Cortex of kidney (tissue), 1 donor: ENCODE measurements at places on chromosomes 3 and 15.

GRCh38 chr15:25795712-25796111 is 67.4 kb downstream of the ATP10A start:
- DNase-seq: no peak

- DNase-seq: no peak
Measured at GRCh38 chr15:66943456-66944095, 121.8 kb upstream of the SMAD3 start.

GRCh38 chr15:40034186-40034946 is 4.6 kb downstream of the SRP14 start:
- no peak for DNase-seq

DNA sequence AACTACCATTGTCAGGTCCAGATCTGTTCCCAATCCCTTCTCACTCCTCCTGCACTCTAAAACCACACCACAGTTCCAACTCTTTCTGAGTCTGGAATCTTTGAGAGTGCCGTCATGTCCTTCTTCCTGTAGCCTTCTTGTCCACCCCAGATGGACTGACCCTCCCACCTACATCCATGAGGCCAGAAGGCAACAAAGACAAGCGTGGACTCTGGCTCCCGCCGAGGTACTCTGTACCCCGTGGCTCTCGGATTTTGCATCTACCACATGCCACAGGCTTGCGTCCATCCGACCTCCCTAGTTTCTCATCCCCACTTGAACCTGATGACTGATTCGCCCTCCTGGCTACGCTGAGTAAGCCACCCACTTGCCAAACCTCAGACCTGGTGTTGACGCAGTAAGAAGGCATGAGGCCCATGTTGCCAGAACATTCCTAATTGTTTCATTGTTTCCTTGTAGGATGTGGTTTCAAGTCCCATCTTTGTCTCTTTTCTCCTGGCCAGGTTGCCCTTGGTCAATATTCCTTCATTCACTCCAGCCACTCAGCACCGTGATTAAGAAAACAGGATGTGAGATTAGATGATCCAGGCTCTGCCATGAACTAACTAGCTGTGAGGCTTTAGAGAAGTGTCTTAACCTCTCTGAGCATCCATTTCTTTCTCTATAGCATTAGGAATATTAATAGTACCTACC is 1.1 kb upstream of the ZBTB38 start:
- DNase-seq: no peak

GRCh38 chr3:50982540-50983325 is 308.0 kb downstream of the DOCK3 start:
- no peak for DNase-seq

DNA sequence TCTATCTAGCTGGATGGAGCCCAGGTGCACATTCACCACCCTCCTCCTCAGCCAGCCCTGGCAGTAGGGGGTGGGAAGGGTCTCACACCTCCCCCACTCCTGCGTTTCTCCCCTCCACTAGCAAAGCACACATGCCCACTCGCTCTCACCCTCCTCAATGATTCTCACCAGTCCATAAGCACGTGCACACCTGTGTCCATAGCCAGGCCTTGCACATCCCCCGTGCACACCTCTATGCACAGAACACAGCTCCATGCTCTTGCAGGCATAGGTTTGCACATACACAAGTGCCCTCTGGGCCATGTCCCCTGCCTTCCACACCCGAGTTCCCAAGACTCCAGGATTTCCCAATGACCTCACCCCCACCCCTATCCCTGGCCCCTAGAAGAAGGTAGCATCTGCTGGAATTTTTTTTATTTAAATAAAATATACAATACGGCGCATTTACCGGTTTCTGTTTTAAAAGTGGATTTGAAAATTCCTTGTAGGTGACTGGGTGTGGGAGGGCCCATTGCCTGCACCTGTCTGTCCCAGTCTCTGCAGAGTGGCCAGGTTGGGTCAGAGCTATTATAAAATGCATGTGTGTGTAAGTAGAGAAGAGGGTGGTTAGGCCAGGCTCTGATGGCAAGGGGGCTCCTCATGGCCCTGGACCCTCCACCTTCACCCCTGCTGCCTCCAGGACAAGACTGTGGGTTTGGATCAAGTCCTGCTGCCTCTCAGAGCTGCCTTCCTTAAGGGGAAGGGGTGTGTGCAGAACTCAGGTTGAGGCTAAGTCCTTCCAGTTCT is 49.1 kb downstream of the HCN4 start:
- no peak for DNase-seq

DNA sequence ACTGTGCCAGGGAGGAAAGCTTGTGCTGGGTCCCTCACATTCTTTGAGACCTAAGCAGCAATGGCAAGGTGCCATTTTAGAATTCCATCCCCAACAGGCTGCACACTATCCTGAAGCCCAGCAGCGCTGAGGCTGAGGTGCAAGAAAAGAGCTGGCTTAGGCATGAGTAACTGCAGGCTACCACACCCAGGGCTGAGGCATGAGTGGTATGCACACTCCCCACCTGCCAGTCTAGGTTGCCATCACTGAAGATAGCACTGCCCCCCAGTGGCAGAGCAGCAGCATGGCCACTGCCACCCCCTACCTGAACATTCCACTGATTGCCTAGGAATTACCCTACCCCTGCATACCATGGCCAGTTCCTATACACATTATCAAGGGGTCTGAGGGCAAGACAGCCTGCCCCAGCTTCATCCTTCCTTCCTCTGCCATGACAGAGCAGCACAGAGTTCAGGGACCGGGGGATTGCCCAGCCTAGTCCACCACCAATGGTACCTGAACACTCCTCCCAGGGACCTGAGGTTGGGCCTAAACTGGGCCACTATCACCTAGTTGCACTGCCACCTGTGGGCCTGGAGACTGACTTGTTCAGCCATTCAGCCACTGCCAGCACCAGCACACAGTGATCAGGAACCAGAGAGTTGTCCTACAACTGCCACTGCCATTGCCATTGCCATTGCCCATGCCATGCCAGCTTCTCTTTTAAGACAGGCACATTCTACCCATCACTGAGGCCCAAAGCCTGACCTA is 129.8 kb downstream of the SATB1 start:
- DNase-seq: no peak

DNA sequence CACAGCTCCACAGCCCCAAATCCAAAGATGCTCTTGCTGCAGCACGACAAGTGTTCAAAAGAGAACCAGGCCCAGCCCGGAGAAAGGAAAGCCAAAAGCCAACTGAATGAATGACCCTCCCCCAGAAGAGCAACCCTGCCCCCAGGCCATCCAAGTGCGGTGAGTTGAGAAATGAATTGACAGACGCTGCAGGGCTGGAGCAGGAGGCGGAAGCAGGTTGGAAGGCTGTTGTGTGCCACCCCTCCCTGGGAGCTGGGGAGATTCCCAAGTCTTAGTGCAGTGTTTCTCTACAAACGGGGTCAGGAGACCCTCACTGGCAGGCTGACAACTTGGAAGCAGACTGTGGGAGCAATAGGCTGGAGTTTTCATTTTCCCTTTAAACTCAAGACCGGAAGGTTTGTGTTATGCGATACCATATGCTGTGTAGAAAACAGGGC is 3.5 kb upstream of the SPTBN5 start:
- no peak for DNase-seq

DNA sequence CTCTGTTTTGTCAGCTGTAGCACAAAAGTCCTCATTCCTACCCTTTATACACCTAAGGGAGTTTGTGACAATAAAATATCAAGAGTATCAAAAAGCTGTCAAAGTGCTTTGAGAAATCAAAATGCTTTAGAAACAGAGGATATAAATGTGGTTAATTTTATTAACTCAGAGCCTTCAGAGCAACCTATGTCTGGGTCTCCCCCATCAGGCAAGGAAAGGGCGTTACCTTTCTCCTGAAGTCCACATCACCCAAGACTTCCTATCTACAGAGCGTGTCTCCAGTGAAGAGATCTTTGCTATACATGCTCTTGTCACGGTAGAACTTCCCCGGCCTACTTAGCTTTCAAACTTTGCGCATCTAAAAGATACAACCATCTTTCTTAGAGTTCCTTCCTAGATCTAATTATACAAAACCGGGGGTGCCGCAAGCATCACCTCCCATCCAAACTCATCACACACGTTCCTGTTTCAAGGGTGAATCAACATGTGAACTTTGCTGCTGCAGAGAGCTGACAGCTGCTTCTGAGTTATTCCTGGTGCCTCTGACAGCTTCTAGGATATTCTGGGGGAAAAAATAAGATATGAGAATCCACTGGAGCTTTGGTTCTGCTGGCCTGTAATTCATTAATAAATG is 93.0 kb downstream of the RARB start:
- DNase-seq: no peak
